T-helper 9 cell (primary cell): ENCODE measurements at places on chromosomes 3 and 15.

GRCh38 chr3:177624528-177625495 lies 427.5 kb upstream of the TBL1XR1 start:
- DNase-seq: peak; percentile 17

- no peak for DNase-seq
Observed at GRCh38 chr15:65633752-65634151, 12.0 kb downstream of the SLC24A1 start.

DNA sequence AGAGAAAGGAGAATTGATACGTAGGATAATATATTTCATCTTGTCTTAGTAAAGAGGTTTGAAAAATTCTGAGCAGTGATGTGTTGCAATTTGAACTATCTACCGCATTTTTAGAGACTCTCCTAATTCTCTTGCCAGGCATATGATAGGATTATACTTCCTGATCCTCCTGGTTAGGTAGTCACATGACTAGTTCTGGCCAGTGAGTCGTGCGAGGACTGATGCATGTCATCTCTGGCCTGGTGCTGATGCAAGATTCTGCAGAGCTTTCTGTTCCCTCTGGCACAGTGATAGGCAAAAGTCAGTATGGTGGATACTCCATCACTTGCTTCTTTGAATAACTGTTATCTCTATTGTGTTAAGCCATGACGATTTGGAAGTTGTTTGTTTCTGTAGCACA lies 277.6 kb upstream of the NAALADL2 start:
- DNase-seq: no peak

- no peak for DNase-seq
Observed at GRCh38 chr3:98602078-98602678, 8.8 kb upstream of the CPOX start.

GRCh38 chr3:151351219-151351618 lies 21.9 kb upstream of the P2RY13 start:
- DNase-seq: no peak
